ENCODE measurements at places on chromosomes 7 and 10.

DNA sequence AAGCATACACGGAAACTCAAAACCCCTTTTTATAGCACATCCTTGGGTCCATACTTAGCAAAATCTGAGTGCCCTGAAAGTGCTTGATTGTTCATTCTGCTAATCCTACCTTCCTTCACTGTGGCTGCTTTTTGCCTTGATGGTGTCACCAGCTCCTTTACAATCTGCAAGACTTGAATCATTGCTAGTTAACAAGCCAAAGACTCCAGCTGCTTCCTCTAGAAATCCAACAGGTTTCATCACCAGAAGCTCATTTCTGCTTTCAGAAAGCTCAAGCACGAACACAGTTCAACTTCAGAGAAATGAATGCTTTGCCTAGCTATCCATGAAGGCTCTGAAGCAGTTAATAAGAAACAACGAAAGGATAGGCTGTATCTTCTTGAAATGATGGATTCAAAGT is 38.0 kb downstream of the USP6NL start:
- DNase-seq = peak; percentile 31

GRCh38 chr7:18521945-18522566 is 26.5 kb downstream of the HDAC9 start:
- DNase-seq = no peak

GRCh38 chr10:28331841-28332240 is 29.0 kb upstream of the MPP7 start:
- peak; percentile 85 for DNase-seq

- DNase-seq = no peak
Measured at GRCh38 chr10:128036011-128036615, 90.1 kb downstream of the MKI67 start.

- no peak for DNase-seq
Measured at GRCh38 chr10:80684259-80684658, 146.6 kb downstream of the SH2D4B start.

DNA sequence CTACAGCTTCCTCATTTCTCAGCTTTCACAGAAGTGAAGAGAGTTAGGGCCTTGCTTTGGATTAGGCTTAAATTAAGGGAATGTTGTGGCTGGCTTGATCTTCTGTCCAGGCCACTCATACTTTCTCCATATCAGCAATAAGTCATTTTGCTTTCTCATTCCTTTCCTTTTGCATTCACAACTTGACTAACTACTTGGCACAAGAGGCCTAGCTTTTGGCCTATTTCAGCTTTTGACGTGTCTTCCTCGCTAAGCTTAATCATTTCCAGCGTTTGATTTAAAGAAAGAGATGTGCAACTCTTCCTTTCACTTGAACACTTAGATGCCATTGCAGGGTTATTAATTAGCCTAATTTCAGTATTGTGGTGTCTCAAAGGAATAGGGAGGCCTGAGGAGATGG is 712.0 kb downstream of the INHBA start:
- no peak for DNase-seq
